ENCODE measurements at places on chromosomes 2 and 18.

DNA sequence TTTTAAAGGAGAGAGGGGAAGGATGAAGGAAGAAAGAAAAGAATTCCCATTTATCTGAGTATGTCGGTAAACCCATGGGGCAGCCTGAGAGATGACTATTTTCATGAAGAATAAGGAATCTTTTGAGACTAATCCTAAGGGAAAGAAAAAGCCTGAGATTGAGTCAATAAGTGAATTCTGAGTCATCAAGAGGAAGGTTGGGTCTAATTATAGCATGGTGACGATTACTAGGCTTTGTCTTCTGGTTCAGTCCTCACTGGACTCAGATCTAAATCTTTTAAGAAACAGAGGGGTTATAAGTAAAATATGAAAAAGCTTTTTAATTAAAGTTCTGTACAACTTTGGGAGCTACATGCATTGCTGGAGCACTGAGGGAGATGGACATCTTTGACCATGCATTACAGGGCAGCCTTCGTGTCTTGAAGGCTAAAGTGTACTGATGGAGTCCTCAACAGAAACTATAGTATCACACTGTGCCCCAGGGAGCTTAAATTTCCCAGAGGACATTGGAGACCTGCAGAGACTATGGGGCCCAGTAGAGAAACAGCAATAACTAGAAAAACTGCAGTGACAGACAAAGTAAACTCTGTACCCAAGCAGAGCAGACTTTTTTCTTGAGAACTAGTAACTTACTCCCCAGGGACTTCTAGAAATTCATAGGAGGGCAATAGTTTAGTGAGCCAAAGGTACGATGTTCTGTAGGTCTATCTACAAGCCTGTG is 260.9 kb downstream of the RAD51AP2 start:
- no peak for DNase-seq

DNA sequence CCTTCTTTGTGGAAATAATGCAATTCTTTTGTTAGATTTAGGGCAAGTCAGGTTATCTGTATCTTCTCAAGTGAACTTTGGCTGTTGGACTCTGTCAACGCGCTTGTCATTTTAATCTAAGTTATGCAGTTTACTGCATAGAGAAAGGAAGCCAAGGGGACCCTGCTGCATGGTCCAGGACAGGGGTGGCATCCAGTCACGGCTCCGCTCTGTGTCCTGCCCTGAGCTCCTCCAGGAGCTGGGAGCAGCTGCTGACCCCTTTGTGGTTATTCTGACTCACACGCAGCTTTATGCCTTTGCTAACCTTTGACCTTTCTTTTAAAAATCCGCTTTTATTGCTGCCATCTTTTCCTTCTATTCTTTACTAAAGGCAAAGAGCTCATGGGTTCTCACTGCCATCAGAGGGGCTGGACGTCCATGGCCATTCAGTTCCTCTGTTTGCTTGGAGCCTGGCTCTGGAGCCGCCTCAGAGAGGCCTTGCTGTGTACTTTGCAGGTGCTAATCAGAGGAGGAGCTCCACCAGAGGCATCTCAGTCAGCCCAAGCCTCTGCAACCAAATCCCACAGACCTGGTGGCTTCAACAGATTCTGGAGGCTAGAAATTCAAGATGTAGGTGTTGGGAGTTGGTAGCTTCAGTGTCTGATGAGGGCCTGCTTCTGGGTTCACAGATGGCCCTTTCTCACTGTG is 39.3 kb downstream of the SNTG2 start:
- DNase-seq, result no peak

DNA sequence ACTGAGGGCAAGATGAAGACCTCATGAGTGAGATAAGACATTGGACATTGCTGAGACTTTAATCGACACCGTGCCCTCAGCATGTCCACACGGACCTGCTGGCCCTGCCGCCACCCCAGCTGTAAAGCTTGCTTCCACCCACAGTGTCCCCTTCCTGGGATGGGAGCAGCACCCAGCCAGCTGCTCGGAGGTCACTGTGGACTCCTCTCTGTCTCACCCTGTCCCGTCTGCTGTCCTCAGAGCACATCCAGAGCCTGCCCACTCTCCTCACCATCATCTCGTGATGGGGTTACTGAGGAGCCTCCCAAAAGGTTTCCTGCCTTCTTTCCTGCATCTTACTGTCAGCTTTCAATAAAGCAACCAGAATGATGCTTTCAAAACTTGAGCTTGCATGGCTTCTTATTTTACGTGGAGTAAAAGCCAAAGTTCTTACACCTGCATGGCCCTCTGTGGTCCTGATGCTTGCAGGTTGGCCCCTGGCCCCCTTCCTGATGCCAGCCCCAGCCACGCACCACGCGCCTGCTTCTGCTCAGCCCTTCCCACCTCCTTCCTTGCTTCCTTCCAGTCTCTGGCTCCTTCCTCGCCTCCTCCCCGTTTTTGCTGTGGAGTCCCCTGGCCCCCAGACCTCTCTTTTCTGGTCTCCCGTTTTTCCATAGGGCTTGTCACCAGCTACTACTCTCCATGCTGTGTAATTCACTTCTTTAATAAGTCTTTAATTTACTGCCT is 67.0 kb downstream of the DGKD start:
- no peak for DNase-seq

GRCh38 chr2:39607538-39608262 is 58.0 kb upstream of the TMEM178A start:
- DNase-seq, result no peak

- no peak for DNase-seq
Measured at GRCh38 chr2:16076911-16077310, 136.6 kb downstream of the MYCN start.

GRCh38 chr18:76503649-76504386 is 8.8 kb upstream of the ZNF516 start:
- no peak for DNase-seq

GRCh38 chr2:239611222-239611795 is 210.5 kb upstream of the HDAC4 start:
- no peak for DNase-seq

Measured in stimulated activated CD4-positive, alpha-beta T cell treated with anti-CD3 and anti-CD28 coated beads, Interleukin-15, amount 100 ng/mL, for 24 hours (primary cell).